ENCODE measurements at places on chromosomes 2 and 18.

GRCh38 chr2:215431290-215431689 is 4.6 kb downstream of the FN1 start:
- DNase-seq = no peak

- no peak for DNase-seq
Measured at GRCh38 chr2:211434773-211435172, 878.4 kb downstream of the CPS1 start.

DNA sequence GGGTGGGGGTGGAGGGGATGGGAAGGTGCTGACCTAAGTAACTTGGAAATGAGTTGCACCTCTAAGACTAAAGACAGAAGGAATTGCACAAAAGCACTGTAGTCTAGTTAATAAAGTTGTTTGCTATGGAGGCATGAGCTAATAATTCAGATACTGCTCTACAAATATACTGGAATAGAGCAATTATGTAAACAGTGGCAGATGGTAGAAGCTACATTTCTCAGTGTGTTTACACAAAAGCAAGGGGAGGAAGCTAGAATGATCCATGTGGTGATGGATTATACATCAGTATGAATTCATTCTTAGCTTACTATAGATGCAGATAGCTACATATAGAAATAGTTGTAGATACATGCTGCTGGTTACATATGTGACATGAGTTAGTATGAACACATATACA is 27.6 kb upstream of the UBE2F start:
- DNase-seq = no peak

DNA sequence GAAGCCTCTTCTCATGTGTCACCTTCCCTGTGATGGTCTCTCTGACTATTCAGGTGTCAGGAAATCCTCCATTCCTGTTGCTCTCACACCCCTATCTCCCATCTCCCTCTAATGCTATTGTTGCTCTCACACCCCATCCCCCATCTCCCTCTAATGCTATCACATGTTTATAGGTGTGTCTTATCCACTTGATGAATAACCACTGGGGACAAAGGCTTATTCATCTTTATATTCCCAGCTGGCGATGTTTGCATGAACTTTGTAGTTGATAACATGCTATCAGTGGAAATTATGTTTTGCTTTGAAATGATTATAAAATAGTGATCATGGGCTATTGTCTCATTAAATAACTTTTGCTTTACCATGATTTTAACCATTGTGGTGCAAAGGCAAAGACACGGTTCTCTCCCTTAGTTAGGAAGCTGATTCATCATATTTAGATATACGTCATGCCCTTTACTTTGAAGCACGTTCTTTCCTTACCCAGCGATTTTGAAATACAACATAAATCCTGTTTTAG is 220.5 kb downstream of the PMAIP1 start:
- no peak for DNase-seq

DNA sequence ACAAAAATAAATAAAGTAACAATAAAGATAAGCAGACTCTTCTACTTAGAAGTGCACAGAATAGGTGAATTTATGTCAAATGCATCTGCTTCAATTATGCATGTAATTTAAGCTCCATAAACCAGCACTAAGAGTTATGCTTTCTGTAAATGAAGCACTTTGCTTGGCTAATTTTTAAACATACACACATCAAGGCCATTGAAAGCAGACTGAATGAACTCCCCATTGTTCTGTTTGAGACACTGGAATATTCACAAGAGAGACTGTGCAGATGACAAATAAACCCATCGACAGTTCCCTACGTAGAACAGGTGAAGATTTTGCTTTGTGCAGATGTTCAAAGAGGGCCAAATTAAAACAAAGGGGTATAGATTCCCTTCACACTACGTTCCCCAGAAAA is 133.4 kb downstream of the PID1 start:
- DNase-seq = no peak
